ENCODE measurements at places on chromosomes 4 and X. TPM values are rescaled to one million over a fixed set of nuclear protein-coding genes. Genes with fewer than 3 reads are reported as not detected.
A peak's percentile ranks its signal among the peaks of the same experiment; 100 is the strongest.

- no peak for DNase-seq
Measured at GRCh38 chr4:2484993-2485392, 16.1 kb downstream of the RNF4 start.

DNA sequence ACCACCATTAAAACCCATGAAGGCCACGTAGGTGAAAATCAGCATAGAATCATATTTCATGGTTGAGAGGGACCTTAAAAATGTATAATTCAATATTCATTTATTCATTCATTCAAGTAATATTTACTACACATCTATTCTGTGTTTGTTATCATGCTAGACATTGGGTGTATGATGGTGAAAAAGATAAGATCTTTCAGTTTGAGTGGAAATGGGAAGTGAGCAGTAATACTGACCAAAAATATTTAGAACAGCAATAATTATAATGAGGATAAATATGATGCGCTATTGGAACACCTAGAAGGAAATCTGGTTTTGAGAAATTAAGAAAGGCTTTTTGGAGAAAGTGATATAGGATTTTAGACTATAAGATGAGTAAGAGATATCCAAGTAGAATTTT is 28.0 kb downstream of the DKK2 start:
- DNase-seq, result no peak

GRCh38 chrX:52574416-52575275 is 57.8 kb upstream of the XAGE1B start:
- DNase-seq, result peak; percentile 62

DNA sequence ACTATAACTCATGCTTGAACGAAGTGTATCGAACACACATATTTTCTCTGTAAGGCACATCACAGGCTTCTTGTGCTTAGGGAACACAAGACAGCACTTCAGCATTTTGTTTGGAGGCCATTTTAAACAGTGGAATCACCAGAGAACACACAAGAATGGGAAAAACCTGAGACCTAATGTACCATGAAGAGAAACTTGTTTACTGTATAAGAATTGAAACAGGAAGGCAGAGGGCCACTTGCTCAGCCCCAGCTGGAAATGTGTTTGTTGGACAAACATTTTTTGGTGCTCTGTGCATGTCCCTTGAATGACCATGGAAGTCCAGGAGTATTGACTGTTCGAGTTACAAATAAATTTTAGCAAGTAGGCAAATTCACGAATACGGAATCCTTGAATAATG is 47.5 kb downstream of the RAPGEF2 start:
- no peak for DNase-seq

- no peak for DNase-seq
Measured at GRCh38 chr4:155675709-155676429, 9.2 kb downstream of the GUCY1A1 start.

DNA sequence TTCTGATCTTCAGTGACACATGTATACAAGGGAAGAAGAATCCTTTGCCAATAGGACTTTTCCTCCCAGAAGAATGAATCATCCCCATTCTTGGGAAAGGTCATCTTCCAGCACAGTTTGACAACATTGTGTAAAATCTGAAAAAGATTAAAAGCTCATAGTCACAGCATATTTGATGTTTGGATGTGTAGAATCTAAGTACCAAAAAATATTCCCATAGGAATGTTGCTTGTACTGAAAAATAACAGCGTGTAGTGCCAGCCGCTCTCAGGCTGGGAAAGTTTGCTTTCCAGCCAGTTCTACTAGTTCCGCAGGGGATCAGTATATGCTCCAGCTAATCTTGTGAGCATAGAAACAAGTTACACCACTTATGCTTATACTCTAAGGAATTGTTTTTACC is 74.7 kb upstream of the IL13RA1 start:
- DNase-seq, result peak; percentile 29

DNA sequence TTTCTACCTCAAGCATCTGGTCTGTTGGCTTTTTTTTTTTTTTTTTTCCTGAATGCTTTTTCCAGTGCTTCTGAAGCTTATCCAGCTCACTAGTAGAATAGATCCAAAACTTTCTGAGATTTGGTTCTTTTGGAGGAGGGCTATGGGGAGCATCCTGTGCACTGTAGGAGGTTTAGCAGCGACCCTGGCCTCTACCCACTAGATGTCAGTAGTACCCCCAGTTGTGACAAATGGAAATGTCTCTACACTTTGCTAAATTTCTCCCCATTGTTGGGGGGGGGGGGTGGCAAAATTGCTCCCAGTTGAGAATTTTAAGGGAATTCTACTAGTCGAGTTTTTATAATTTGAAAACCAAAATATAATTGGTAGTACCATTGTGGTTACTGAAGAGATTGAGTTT is 23.0 kb upstream of the PPA2 start:
- no peak for DNase-seq

The IL2RG gene
- polyA plus RNA-seq, result not detected

The CRMP1 gene
- polyA plus RNA-seq, result 9.4 TPM

The IGFBP7 gene
- 68.9 TPM for polyA plus RNA-seq

The SULT1B1 gene
- not detected for polyA plus RNA-seq
